Activated CD4-positive, alpha-beta memory T cell treated with anti-CD3 and anti-CD28 coated beads, Interleukin-2, amount 10 ng/mL, durations not matched to agents 7 days and 5 days (primary cell): ENCODE measurements at places on chromosomes 7 and 10.

DNA sequence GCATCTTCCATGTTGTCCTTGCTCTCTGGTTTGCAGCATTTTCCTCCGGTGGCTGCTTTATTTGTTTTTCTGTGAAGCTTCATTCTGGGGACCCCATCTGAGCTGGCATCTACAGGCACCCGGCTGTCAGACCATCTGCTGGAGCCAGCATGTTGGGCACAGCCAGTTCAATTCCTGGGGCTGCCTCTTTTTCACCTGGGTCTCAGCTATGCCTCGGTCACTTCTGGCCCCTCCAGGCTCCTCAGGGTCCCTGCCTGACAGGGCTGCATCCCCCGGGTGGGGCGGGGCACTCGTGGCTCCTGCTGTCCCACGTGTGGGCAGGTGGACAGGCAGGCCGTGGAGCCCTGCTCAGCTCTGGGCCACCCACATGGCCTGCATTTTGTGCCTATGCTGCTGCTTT, 8.1 kb downstream of the SCART1 start:
- DNase-seq = no peak
- no peaks in the 10 kb centered on the region for H3K36me3 ChIP-seq
- no peak overlapping the region for H3K27ac ChIP-seq
- H3K4me3 ChIP-seq = no peak overlapping the region

- H3K27me3 ChIP-seq = no peaks in the 10 kb centered on the region
- no peaks in the 10 kb centered on the region for H3K4me1 ChIP-seq
- no peak overlapping the region for H3K4me3 ChIP-seq
- DNase-seq = no peak
- no peaks in the 10 kb centered on the region for H3K36me3 ChIP-seq
- H3K27ac ChIP-seq = no peak overlapping the region
Observed at GRCh38 chr10:47062441-47063200, 151.4 kb downstream of the PTPN20 start.

GRCh38 chr10:103493916-103494877, 692 bp downstream of the NEURL1 start:
- H3K4me1 ChIP-seq = peaks cover 22% of the 10 kb centered on the region
- H3K36me3 ChIP-seq = peaks cover 2% of the 10 kb centered on the region
- no peak overlapping the region for H3K27ac ChIP-seq
- peak; percentile 54 for DNase-seq
- H3K27me3 ChIP-seq = peaks cover 68% of the 10 kb centered on the region

DNA sequence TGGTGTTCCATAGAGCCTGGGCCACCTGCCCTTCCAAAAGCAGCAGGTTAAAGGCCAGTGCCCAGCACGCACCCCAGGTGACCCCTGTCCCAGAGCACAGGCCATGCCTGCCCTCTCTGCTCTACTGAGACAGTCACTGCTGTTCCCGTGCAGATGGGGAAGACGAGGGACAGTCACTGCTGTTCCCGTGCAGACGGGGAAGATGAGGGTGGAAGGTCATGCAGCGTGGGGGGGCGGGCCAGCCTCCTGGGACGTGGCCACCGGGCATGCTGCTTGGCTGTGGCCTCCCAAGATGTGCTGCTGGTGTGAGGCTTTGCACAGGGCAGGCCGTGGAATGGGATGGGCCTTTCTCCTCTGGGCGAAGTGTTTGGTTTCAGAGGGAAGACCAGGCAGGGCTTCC, 18.4 kb downstream of the LRRC27 start:
- DNase-seq = no peak
- H3K4me1 ChIP-seq = no peaks in the 10 kb centered on the region
- H3K27me3 ChIP-seq = no peaks in the 10 kb centered on the region
- no peak overlapping the region for H3K27ac ChIP-seq

DNA sequence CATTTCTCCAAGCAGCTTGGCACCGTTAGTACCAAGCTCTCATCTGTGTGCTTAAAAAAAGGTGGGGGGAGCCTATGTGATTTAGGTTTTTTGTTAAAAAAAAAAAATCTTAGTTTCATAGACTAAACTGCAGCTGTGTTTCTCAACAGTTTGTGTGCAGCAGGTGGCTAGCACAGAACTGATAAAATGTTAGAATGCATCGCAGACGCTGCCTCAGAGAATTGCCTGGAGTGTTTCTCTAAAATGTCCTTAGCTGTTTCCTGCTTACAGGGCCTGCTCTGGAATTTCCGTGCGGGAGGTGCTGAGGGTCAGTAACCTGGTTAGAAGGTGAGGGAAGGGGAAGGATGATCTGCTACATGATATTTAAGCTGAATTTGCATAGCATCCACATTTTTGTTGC, 268.9 kb downstream of the PLXDC2 start:
- H3K36me3 ChIP-seq = no peaks in the 10 kb centered on the region
- DNase-seq = no peak

DNA sequence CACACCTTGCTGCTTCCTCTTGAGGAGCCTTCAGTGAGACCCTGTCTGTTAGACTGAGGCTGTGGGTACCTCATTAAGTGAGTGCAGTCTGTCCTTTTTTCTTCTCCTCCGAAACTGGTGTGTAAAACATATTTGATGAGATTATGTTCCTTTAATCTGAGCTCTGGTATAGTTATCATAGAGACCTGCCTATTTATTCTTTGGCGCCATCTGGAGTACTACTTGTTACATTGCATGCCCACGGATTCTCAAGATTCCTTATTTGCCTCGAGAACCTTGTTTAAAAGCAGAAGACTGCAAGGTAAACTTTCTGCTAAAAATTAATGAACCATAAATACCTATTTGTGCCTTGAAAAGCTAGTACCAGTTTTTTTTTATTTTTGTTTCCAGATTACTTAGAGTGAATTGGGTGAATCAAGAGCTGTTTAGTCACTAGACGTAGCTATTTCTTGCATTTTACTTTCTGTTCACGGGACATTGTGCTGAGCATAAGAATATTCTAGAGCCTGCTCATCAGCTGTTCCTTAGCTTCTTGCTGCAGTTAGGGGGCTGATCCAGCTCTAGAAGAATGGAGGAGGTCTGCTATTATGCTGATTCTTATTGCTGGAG, 16.9 kb upstream of the STMP1 start:
- H3K27ac ChIP-seq = no peak overlapping the region
- peaks cover 54% of the 10 kb centered on the region for H3K36me3 ChIP-seq
- no peaks in the 10 kb centered on the region for H3K4me1 ChIP-seq
- DNase-seq = no peak

DNA sequence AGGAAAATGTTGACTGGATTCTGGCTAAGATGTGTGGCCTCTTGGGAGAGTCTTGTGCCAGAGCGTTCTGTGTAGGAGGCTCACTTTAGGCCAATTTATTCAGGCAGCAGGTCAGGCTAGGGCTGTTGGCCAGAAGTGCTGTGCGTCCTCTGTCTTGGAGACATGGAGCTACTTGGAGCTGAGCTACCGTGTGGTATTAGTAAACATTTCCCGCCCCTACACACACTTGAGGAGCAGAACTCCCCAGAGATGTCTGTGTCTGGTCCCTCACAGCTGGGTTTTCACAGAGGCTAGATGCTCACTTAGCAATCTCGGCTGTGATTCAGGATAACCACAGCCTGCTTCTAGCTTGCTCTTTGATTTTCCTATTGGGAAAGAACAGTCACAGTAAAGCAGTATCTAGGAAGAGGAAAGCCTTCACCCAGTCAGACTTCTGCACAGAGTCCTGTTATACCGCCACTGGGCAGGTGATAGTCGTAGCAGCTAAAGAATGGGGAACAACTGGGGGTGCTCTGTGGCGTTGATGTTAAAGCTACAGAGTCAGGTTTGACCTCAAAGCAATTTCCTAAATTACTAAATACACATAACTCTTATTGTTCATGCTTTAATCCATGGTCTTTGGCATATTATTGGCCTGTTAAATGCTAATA, 86.7 kb downstream of the MDFIC start:
- DNase-seq = peak; percentile 32
- no peaks in the 10 kb centered on the region for H3K27me3 ChIP-seq
- H3K36me3 ChIP-seq = peaks cover 68% of the 10 kb centered on the region
- H3K27ac ChIP-seq = peak overlapping the region; percentile 96
- H3K4me3 ChIP-seq = peak overlapping the region; percentile 72

GRCh38 chr10:28587970-28588290, 55.0 kb downstream of the WAC start:
- peaks cover 20% of the 10 kb centered on the region for H3K4me1 ChIP-seq
- H3K36me3 ChIP-seq = peaks cover 68% of the 10 kb centered on the region
- H3K27me3 ChIP-seq = no peaks in the 10 kb centered on the region
- H3K4me3 ChIP-seq = no peak overlapping the region

DNA sequence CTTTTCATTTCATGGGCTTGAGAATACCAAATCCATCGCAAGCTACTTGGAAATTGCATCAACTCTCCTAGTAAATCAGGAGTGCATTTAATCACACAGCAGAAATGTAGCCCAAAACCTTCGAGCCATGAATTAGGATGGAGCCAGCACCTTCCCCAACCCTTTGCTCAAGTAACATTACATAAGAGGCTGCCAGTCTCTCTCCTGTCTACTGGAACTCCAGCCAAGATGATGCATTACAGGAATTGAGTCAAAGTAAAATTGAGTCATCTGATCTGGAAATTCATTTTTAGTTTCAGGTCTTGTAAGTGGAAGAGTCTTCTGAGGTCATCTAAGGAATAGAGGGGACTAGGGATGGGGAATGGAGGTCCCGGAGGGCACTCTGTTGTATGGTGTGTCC, 69.7 kb upstream of the FHIP2A start:
- H3K36me3 ChIP-seq = no peaks in the 10 kb centered on the region
- H3K4me3 ChIP-seq = no peak overlapping the region
- no peak for DNase-seq
- H3K4me1 ChIP-seq = no peaks in the 10 kb centered on the region

GRCh38 chr10:69473304-69473990, 22.2 kb downstream of the TSPAN15 start:
- no peak for DNase-seq
- H3K27me3 ChIP-seq = peaks cover 10% of the 10 kb centered on the region
- peaks cover 16% of the 10 kb centered on the region for H3K4me1 ChIP-seq
- no peak overlapping the region for H3K4me3 ChIP-seq

DNA sequence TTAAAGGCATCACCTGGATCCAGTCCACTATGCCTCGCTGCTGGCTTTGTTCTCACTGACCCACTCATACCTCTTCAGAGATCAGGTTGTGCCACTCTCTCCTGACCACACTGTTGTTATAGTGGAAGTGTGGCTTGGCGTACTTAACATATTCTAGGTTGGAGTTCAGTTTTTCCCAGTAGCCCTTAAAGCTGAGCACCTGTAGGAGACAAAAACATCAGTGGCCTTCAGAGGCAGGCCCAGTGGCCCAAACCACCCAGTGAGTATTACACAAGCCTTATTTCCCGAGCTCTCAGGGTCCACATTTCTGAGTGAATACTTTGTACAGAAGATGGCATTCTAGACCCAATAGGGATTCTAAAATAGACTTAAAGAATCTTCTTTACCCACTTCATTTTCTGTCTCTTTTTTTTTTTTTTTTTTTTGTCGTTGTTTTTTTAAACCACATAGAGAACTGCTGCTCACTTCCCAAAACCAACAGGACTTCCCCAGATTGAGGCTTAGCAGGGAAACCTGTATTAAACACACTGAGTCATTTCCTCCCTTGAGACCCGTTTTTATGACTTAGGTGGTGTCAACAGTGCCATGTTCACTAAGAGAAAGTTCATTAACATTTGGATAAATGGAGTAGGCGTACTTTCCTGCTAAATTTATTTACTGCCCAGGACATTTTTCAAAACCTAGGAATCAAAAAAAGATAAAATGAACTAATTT, 85.8 kb downstream of the GSAP start:
- no peaks in the 10 kb centered on the region for H3K36me3 ChIP-seq
- DNase-seq = no peak
- H3K4me1 ChIP-seq = peaks cover 60% of the 10 kb centered on the region
- peak overlapping the region; percentile 23 for H3K27ac ChIP-seq
- H3K27me3 ChIP-seq = no peaks in the 10 kb centered on the region

DNA sequence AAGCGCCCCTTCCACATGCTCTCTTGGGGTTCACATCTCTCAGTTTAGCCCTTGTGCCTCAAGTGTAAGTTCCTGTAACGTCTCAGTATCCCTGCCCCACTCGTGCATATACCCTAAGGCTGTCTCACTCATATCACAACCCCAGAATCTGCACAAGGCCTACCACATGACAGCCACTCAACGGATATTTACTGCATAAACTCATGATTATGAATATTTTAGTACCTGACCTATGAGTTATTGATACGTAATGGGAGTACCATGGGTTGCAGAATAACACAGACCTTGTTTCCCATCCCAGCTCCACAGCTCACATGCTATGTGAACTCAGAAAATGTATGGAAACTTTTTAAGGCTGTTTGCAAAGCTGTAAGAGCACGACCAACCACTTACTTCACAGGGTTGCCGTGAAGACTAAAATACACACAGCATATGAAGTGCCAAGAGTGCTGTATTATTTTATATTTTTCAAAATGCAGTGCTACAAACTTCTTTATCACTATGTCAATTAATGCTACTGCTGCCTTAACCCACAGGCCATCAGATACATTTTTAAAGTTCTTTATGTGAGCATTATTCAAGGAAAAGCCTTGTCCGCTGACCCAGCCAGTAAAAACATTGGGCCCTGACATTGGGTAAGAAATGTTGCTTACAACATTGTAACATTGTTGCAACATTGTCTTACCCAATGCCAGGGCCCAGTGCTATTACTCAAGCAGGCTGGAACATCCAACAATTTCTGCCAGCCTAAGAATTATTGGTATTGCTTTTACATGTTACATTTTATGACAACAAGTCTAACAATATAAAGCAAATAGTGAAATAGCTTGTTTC, 97.2 kb downstream of the JAZF1 start:
- H3K36me3 ChIP-seq = no peaks in the 10 kb centered on the region
- no peak overlapping the region for H3K27ac ChIP-seq
- DNase-seq = no peak

GRCh38 chr10:12252882-12253546, 57.0 kb downstream of the CDC123 start:
- H3K36me3 ChIP-seq = peaks cover 15% of the 10 kb centered on the region
- no peak overlapping the region for H3K27ac ChIP-seq
- no peaks in the 10 kb centered on the region for H3K4me1 ChIP-seq
- H3K27me3 ChIP-seq = no peaks in the 10 kb centered on the region
- H3K4me3 ChIP-seq = no peak overlapping the region
- no peak for DNase-seq

DNA sequence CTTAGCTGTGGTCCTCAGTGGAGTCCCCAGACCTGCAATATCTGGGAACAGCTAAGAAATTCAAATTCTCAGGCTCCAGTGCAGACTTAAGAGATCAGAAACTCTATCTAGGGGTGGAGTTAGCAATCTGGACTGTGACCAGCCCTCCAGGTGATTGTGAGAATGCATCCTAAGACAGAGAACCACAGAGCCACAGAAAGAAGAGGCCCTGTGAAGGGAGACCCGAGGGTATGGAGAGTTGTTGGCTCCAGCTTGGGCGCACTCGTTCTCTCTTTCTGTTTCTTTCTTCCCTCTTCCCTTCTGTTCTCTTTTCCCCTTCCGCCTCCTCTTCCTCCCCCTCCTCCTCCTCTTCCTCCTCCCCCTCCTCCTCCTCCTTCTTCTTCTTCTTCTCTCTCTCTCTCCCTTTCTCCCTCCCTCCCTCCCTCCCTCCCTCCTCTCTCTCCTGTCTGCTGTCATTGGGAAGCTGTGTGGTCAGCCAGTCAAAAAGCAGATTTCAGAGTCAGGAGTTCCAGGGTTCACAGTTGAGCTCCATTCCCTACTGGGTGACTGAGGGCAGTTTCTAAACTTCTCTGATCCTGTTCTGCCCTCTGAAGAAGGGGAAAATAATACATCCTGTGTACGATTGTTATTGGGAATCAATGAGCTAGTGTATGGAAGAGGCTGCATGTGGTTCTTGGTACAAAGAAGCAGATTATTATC, 62.1 kb upstream of the STEAP1B start:
- peak overlapping the region; percentile 50 for H3K4me3 ChIP-seq
- no peak for DNase-seq
